WTC11 (cell line): ENCODE measurements at places on chromosomes 12 and 14. TPM values are rescaled to one million over a fixed set of nuclear protein-coding genes. Genes with fewer than 3 reads are reported as not detected.
A peak's percentile ranks its signal among the peaks of the same experiment; 100 is the strongest.

DNA sequence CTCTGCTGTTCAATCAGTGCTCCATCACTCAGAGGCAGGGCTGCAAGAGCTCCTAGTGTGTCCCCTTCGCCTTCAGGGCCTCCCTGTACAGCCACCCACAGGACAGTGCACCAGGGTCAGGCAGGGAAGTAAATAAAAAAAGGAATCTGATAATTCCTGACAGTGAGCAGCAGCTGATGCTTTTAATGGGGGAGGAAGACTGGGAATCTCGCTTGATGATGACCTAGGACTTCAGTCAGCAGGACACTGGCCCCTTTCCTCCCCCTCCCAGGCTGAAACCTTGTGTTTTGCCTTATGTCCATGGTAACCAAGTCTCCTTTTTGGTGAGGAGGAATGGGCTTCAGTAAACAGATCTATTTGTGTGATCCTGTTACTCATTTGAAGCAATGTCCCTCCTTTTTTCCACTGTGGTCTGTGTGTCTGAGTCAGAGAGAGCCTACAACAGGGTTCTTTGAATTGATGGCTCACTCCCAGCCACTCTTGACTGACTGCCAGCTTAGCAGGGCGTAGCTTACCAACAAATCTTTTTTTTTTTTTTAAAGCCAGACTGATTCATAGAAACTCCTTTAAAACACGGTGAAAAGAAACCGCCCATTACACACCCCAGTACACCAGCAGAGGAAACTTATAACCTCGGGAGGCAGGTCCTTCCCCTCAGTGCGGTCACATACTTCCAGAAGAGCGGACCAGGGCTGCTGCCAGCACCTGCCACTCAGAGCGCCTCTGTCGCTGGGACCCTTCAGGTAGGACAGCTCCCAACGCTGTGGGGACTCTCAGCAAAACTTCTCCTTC lies at the start of gene EMP1:
EMP1 (plus strand) TSS at position 597 of the 792 bp plus-strand sequence. CDS start 14,785 bp downstream, outside the sequence.
- H3K4me1 ChIP-seq = peaks cover 62% of the 10 kb centered on the region
- no peaks in the 10 kb centered on the region for H3K36me3 ChIP-seq
- no peak within 1 kb of the TSS for H3K4me3 ChIP-seq
- no peak for DNase-seq
- H3K27me3 ChIP-seq = no peaks in the 10 kb centered on the region; the same call in 1 of the 2 replicates
- 0 out of 2 replicates have a peak within 1 kb of the TSS, but pooled peaks have one; percentile 34 for H3K27ac ChIP-seq

DNA sequence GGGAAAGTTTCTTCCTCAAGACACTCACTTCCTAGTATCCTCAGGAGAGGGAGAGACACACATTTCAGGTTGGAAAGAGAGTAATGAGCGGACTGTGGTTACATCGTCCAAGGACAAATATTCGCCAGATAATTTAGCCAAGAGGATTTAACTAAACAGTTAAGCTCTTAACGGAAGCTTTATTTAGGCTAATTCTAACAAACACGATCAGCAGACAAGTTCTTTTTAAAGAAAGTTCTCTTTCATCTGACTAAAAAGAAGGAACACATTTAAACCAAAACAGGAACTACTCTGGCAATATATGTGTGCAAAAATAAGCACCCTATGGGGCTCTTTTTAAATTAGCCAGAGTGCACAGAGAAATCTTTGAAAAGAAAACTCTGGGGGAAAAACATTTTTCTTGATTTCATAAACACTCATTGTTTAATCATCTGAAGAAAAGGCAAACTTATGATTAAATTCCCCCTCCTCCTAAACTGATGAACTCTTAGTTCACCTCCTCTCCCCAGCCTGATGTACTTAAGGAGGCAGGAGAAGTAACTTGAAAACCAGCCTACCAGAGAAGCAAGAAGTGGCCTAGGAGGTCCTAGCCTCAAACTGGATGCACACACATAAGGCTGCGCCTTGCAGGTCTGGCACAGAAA lies 13.3 kb upstream of the BTG1 start:
- H3K27me3 ChIP-seq = no peaks in the 10 kb centered on the region
- 0 out of 2 replicates have a peak, but pooled peaks cover 3% of the 10 kb centered on the region for H3K4me1 ChIP-seq
- H3K4me3 ChIP-seq = no peak overlapping the region
- H3K27ac ChIP-seq = no peak overlapping the region
- no peak for DNase-seq

DNA sequence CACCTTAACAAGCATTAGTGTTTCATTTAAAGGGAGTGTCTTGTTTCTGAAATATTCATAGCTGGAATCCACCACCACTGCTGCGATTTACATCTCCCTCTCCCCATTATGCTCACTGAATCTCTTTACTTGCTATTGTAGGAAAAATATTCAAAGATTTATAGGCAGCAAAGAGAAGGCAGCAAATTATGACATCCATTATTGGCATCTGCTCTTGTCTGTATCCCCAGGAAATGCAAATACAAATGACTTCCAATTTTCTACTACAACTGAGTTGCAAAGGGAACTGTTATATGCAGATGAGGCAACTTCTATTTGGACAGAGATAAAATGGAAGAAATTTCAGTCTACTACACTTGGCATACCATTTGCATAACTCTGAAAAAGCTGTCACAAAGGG lies 88.4 kb upstream of the PRKD1 start:
- H3K27ac ChIP-seq = no peak overlapping the region
- H3K4me3 ChIP-seq = no peak overlapping the region
- no peaks in the 10 kb centered on the region for H3K4me1 ChIP-seq
- peaks cover 7% of the 10 kb centered on the region for H3K36me3 ChIP-seq
- no peaks in the 10 kb centered on the region; the same call in none of the 2 replicates for H3K27me3 ChIP-seq

DNA sequence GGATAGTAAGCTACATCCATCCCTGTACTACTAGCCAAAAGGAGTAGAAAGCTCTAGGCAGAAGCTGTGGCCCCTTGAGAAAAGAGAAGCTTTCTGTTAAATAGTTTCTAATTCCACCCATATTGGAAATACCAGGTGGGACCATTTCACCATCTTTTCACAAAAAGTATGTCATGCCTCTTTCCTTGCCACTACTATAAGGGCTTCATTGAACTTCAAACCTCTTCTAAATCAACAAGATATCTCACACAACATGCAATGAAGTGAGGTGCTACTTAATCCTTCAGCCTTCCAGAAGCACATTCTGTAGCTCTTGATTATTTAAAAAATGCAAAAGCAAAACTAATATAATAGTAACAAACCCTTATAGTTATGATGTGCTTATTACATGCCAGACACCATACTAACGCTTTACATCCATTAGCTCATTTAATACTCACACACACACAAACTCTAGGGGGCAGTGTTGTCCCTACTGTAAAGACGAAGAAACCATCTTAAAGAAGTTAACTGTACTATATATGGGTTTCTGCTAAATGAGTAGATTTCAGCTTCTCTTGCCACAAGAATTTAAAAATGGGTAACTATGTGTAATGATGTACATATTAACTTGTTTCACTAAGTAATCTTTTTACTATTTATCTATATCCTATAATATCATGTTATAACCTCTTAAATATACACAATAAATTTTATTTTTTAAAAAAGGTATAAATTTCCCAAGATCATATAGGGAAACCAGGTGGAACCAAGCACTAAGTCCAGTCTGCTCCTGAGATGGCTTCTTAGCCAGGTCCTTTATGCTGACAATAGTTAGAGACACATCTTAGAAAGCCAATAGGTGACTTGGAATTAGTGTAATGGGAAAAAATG lies 124.4 kb downstream of the RPS29 start:
- no peaks in the 10 kb centered on the region for H3K27me3 ChIP-seq
- no peak overlapping the region for H3K4me3 ChIP-seq
- no peak overlapping the region for H3K27ac ChIP-seq
- no peaks in the 10 kb centered on the region for H3K36me3 ChIP-seq

DNA sequence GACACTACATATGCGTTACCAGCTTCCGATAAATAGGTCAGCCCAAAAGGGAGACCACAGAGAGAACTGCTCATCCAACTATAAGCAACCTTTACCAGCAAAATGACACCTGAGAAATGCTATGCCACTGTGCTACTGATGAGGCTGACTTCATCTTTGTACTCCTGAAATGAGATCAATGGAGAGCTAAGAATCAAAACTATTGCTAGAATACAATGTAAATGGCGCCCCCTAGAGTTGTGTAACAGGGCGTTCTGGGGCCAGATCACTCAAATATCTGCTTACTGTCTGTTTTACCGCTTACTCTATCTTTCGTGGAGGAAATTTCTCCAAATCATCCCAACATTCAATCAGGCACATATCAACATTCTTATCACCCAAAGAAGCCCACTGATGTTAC lies 4.6 kb downstream of the ZNF384 start:
- peaks cover 18% of the 10 kb centered on the region for H3K4me1 ChIP-seq
- peak; percentile 36 for DNase-seq
- peak overlapping the region; percentile 77 for H3K27ac ChIP-seq

GRCh38 chr12:3097186-3097804 lies 20.1 kb downstream of the TSPAN9 start:
- H3K36me3 ChIP-seq = peaks cover 15% of the 10 kb centered on the region
- peaks cover 9% of the 10 kb centered on the region for H3K4me1 ChIP-seq
- no peaks in the 10 kb centered on the region; the same call in 1 of the 2 replicates for H3K27me3 ChIP-seq
- H3K27ac ChIP-seq = peak overlapping the region; percentile 56

GRCh38 chr12:6644257-6644596 lies 3.0 kb downstream of the ACRBP start:
- H3K4me1 ChIP-seq = peaks cover 11% of the 10 kb centered on the region
- H3K27ac ChIP-seq = no peak overlapping the region; the same call in 1 of the 2 replicates
- DNase-seq = no peak
- peaks cover 45% of the 10 kb centered on the region for H3K27me3 ChIP-seq

DNA sequence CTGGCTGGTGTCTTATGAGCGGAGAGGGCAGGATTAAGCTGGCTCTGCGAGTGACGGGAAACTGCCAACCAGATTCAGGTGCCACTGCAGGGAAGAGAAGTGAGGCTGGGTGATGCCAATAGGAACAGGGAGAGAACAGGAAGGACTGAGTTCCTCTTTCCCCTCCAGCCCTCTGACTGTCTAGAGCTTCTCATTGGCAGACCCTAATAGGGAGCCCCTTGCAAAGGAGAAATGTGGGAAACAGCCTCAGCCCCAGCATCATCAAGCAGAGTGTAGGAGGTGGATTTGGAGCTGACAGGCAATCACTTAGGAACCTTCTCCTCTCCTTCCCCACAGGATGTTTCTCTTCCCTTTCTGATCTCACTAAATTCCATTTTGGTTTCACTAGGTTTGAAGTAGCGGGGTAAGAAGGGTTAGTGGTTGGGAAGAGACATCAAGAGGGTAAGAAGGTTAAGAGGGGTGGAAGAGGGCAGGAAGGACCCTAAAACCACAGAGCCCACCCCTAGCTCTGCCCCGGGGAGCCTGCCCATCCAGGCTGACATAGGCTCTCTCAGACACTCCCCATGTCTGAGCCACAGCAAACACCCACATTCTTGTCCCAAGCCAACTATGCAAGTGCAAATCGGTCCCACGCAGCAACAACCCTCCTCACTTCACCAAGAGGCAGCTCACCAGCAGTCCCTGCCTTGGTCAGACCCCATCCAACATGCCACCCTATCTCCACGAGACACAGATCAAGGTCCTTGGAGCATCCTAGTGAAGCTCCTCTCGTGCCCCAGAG lies 111.1 kb downstream of the STAB2 start:
- no peaks in the 10 kb centered on the region for H3K4me1 ChIP-seq
- H3K27ac ChIP-seq = no peak overlapping the region
- no peaks in the 10 kb centered on the region for H3K36me3 ChIP-seq
- H3K4me3 ChIP-seq = no peak overlapping the region

GRCh38 chr12:53670971-53671370 lies 4.9 kb downstream of the ATP5MC2 start:
- peaks cover 72% of the 10 kb centered on the region for H3K36me3 ChIP-seq
- no peak for DNase-seq
- no peaks in the 10 kb centered on the region; the same call in 1 of the 2 replicates for H3K27me3 ChIP-seq
- peaks cover 17% of the 10 kb centered on the region; the same call in 1 of the 2 replicates for H3K4me1 ChIP-seq
- no peak overlapping the region for H3K27ac ChIP-seq

GRCh38 chr14:51202914-51203665 lies 37.0 kb upstream of the TMX1 start:
- DNase-seq = no peak
- H3K27ac ChIP-seq = no peak overlapping the region
- no peak overlapping the region for H3K4me3 ChIP-seq

- no peaks in the 10 kb centered on the region for H3K4me1 ChIP-seq
- no peaks in the 10 kb centered on the region for H3K27me3 ChIP-seq
- no peak for DNase-seq
- H3K36me3 ChIP-seq = peaks cover 56% of the 10 kb centered on the region
These were observed 14.8 kb downstream of the SNW1 start for GRCh38 chr14:77746064-77746702.

DNA sequence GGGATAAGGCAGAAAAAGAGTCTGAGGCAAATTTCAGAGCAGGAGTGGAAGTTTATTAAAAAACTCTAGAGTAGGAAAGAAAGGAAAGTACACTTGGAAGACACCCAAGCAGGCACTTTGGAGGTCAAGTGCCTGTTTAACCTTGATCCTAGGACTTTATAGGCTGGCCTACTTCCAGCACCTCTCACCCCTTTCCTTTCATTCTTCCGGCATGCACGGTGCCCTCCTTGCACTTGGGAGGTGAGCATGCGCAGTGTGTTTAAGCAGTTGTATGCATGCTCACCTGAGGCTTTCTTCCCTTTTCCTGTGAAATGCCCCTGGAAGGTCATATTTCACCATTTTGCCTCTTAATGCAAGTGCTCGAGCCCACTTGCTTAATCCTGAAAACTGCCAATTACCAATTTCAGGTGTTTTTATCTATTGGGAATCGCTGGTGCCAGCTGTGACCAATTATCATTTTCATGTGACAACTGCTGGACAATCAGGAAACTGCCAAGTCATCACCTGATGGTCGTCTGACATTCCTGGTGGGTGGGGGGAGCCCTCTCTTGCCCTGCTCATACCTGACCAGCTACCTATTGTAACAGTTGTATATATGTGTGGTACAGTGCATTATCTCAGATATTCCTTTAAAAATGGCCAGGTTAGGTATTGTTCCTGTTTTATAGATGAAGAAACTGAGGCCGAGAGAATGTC lies 53.5 kb downstream of the SUDS3 start:
- H3K36me3 ChIP-seq = peaks cover 8% of the 10 kb centered on the region; the same call in 1 of the 2 replicates
- DNase-seq = no peak
- no peak overlapping the region for H3K4me3 ChIP-seq

DNA sequence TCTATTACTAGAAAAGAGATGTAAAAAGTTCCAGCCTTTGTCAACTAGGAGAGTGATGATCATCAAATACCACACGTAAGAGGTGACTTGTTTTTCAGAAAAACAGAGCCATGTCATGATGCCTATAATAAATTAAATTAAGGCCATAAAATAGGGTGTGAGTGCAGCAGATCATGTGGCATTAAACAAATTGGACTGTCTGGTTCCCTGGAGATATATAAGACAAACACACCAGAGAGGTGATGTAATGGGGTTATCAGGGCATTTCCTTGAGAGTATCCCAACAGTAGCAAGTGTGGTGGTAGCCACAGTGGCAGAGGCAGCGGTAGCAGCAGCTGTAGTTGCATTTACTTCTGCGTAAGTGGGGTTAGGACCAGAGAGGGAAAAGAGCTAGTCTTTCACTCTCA lies 14.6 kb upstream of the GALNT6 start:
- H3K4me1 ChIP-seq = peaks cover 7% of the 10 kb centered on the region
- no peaks in the 10 kb centered on the region for H3K27me3 ChIP-seq
- no peak overlapping the region for H3K27ac ChIP-seq
- no peak overlapping the region for H3K4me3 ChIP-seq

- H3K36me3 ChIP-seq = no peaks in the 10 kb centered on the region
- no peak overlapping the region for H3K4me3 ChIP-seq
- H3K27ac ChIP-seq = no peak overlapping the region
- no peak for DNase-seq
These were observed 20.9 kb downstream of the SYNE3 start for GRCh38 chr14:95495538-95496025.

LRP1-AS gene
- not detected in 3 replicates for total RNA-seq

DGKA gene
- 19.8 to 25.5 TPM (median 23.6 TPM) in 3 replicates for total RNA-seq

RASSF3 gene
- 45.2 to 54.7 TPM (median 50.2 TPM) in 3 replicates for total RNA-seq

PDE3A gene
- 2.2 to 2.8 TPM (median 2.3 TPM) in 3 replicates for total RNA-seq

GUCY2C gene
- 3.4 to 4.3 TPM (median 3.9 TPM) in 3 replicates for total RNA-seq

TESPA1 gene
- 0.21 to 0.39 TPM (median 0.25 TPM) in 3 replicates for total RNA-seq
